Astrocyte (in vitro differentiated cells and primary cell): ENCODE measurements at places on chromosomes 2 and 18. TPM values are rescaled to one million over a fixed set of nuclear protein-coding genes. Genes with fewer than 3 reads are reported as not detected.

Gene C2orf78
- total RNA-seq: not detected in 2 replicates

Gene CYP27A1
- 3.9 and 4.3 TPM in 2 replicates for total RNA-seq

DNA sequence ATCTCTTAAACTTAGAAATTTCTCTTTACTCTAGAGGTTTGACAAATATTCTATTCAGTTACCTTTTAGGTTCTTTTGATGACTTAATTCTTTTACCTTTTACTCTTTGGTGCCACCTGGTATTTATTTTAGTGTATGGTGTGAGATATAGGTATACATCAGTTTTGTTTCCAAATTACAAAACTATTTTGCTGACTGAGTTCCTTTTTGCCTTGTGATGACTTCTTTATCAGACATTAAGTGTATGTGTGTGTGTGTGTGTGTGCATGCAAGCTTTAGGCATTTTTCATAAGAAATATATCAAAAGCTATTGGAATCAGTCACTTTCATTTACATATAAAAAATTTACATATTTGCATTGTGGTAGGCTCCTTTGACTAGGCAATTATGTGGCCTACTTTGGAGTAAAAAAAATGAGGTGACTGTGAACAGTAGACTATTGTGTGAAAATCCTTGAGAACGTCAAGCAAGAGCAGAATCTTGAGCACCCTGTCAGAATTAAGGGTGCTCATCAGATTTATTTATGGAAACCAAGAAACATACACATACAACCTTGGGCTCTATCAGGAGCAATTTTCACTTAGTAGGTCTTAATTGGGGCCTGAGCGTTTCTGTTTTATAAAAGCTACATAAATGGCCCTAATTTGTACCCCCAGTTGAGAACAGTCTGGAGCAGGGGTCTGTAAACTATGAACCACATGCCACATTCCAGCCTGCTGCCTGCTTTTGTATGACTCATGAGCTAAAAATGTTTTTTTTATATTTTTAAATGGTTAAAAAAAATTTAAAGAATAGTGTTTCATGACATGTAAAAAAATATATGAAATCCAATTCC, 415.9 kb downstream of the SLC4A3 start:
- peak overlapping the region; percentile 23 for H3K27ac ChIP-seq
- H3K27me3 ChIP-seq: no peaks in the 10 kb centered on the region
- H3K36me3 ChIP-seq: no peaks in the 10 kb centered on the region
- H3K4me1 ChIP-seq: peaks cover 12% of the 10 kb centered on the region
- peak; percentile 61 for DNase-seq

GRCh38 chr2:226984750-226985582, 149.1 kb downstream of the RHBDD1 start:
- H3K4me1 ChIP-seq: no peaks in the 10 kb centered on the region
- no peak overlapping the region for H3K4me3 ChIP-seq
- H3K27me3 ChIP-seq: no peaks in the 10 kb centered on the region
- peak; percentile 44 for DNase-seq
- no peaks in the 10 kb centered on the region for H3K36me3 ChIP-seq

DNA sequence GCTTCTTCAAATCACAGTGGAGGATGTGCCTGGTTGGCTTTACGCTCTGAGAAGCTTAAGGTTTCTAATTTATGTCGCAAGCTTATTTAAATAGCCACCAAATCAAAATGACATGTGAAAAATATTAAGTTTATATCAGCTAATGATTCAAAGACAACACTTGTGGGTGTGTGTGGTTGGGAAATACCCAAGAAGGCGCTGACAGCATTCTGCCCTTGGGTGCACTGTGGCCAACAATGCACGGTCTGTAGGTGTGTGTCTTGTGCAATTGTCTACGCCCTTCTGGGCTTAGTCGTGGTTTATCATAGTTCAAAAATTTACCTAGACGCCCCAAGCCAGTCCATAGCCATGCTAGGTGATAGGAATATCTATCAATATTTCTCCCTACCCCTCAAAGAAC, 60.9 kb downstream of the KCTD1 start:
- DNase-seq: peak; percentile 60
- H3K36me3 ChIP-seq: no peaks in the 10 kb centered on the region
- peaks cover 3% of the 10 kb centered on the region for H3K4me1 ChIP-seq
- H3K4me3 ChIP-seq: no peak overlapping the region

GRCh38 chr2:190791347-190791975, 89.2 kb upstream of the GLS start:
- peak overlapping the region; percentile 35 for H3K4me3 ChIP-seq
- no peaks in the 10 kb centered on the region for H3K27me3 ChIP-seq
- H3K36me3 ChIP-seq: no peaks in the 10 kb centered on the region
- peak; percentile 87 for DNase-seq
